ENCODE measurements at places on chromosomes 2 and 18.

DNA sequence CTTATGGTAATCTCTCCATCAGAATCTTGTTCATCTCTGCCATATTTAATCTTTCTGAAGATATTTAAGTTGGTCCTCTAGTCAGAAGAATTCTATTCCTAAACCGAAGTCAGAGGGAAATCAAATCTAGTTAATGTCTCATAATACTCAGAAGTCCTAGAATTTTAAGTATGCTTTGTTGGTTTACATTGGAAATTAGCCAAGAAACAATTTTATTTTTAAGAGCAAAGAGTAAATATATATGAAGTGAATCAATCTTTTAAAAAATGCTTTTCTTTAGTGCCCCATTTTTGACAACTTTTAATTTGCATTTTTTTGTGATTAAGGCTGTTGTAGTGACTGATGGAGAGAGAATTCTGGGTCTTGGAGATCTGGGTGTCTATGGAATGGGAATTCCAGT lies 38.1 kb downstream of the ME2 start:
- DNase-seq: no peak

GRCh38 chr2:206512999-206513398 lies 69.7 kb downstream of the ADAM23 start:
- no peak for DNase-seq

GRCh38 chr2:107108556-107108955 lies 222.6 kb upstream of the ST6GAL2 start:
- DNase-seq: no peak

- DNase-seq: no peak
These were observed 5.7 kb downstream of the CPS1 start for GRCh38 chr2:210562091-210562490.

Data from left ventricle myocardium superior (tissue), 1 donor.